SK-N-DZ (cell line): ENCODE measurements at places on chromosomes 3 and 15.

- DNase-seq = no peak
These were observed 19.3 kb upstream of the TMEM42 start for GRCh38 chr3:44842376-44842775.

DNA sequence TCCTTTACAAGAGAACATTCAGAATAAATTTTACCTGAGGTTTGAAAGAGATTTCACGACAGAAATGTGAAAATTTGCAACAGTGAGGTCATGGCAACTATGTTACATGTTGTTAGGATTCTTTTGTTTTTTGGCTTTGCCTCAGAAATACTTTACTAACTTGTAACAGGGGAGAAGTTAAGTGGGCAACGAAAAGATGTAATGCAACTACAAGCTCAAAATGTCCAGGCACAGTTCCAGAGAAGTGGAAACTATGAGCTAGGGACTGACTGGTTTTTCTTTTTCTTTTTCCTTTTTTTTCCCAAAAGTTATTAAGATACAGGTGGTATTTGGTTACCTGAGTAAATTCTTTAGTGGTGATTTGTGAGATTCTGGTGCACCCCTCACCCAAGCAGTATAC lies 111.5 kb upstream of the PPP2R3A start:
- DNase-seq = no peak

- no peak for DNase-seq
These were observed 44.8 kb upstream of the CCDC174 start for GRCh38 chr3:14606669-14607339.

DNA sequence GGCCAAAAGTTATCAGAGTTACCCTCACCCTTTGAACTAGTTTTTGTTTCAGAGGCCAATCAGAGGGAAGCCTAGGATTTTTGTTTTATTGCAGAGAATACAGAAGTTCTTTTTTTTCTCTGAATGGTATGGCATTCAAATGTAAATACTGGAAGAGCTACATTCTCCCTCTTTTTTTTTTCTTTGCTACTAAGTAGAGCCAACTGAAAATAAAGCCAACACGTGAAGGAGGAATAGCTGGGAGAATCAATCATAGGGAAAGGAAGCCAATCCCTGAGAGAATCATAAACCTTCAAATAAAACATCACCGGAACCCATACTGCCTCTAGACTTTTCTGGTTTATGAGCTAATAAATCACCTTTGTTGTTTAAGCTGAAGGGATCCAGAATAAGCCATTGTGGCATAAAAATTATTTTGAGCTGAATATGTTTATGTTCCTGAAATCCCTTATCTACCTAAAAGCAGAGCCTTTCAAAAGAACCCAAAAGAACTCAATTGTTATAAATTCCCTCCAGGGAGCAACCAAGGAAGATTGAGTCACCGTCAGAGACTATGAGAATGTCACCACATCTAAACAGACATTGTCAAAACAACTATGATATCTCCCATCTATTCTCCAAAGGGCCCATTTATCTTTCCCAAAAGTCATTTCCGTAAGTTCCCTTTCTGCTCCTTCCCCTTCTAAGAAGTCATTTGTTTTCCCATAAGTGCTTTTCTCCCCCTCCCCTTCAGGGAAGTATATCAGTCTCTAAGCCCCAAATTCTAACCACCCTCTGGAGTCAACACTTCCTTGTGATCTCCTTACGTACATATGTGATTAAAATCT lies 3.8 kb upstream of the ZNF280D start:
- DNase-seq = no peak

GRCh38 chr3:169002689-169003088 lies 660.8 kb downstream of the MECOM start:
- no peak for DNase-seq

DNA sequence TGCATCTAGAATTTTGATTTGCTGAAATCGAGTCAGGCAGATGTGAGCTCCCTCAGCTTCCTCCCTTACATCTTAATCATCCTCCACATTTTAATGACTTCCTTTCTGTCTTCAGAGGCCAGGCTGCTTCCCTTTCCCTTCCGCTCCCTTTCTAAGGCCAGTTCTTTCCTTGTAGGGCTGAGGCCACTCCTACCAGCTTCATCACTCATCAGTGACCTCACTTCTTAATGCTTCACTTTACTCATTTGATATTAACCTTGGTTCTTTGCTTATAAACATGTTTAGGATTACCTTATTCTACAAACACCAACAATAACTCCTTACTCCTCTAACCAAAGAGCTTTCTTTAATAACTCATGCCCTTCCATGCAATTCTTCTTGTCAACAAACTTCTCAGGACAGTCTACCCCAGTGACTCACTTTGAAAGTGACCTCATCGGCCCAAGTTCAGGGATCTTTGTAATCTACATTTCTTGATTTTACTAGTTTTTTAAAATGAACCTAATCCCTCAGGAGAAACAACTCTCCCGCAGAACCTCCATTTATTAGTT lies 23.9 kb downstream of the ILDR1 start:
- DNase-seq = no peak

DNA sequence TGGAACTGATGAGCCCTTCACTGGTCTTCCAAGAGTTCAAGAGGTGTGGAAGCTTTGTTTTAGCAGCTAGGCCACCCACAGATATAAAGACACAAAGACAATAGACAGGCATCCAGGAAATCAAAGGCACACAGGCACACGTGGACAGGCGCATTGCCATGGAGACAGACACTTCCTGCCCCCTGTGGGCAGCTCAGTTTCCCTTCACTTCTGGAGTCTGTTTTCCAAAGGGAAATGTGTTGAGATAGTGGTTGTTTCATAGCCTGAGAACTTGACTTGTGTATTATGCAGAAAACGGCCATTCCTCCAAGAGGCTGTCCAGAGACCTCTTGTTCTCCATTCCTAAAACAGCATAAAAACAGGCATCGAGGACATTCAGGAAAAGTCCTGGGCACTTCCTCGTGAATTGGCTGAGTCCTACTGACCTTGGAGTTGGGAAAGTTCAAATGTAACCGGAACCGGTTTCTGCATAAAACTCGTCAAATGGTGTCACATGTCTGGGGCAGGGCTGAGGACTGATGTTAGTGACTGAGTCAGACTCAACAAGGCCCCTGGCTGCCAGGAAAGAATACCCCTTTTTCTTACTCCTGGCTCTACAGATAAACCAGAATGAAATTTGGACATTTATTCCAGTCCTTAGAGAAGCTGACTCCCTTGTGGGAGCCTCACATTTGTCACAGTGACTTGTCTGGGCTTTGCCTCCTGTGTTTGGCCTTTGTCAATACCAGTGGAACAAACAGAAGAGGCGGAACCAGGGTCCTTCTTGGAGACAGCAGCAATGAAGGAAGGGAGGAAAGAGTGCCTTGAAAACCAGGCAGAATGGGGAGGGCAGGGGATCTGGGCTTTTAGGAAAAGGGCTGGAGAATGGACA lies 1.3 kb downstream of the ALPK3 start:
- DNase-seq = no peak

GRCh38 chr3:9913601-9914000 lies 3.3 kb upstream of the IL17RC start:
- no peak for DNase-seq

DNA sequence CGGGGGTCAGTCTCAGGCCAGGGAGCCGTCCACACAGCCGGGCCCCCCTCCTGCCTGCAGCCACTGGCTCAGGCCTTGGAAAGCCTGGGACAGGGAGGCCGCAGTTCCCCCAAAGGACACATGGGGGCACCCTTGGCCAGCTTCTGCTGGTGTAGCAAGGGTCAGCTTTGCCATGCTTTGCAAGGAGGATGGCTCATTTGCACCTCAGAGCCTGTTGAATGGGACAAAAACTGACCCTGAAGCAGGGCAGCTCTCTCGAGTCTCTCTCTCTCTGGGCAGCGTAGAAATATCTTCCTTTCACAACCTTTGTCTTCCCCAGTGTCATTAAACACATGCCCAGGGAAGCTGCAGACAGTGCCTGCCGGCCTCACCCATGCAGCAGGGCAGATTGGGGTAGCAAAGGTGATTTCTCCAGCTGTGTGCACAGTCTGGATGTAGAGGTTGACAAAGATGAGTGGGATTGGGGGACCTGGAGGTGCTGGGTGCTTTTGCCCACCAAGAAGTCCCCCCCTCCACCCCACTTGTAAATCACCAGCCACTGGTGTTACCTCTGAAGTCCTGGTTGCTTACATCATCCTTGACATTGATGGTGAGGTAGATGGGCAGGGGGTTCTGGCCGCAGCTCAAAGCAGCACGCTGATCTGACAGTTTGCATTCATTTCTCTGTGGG lies 17.4 kb upstream of the EHD4 start:
- peak; percentile 71 for DNase-seq

DNA sequence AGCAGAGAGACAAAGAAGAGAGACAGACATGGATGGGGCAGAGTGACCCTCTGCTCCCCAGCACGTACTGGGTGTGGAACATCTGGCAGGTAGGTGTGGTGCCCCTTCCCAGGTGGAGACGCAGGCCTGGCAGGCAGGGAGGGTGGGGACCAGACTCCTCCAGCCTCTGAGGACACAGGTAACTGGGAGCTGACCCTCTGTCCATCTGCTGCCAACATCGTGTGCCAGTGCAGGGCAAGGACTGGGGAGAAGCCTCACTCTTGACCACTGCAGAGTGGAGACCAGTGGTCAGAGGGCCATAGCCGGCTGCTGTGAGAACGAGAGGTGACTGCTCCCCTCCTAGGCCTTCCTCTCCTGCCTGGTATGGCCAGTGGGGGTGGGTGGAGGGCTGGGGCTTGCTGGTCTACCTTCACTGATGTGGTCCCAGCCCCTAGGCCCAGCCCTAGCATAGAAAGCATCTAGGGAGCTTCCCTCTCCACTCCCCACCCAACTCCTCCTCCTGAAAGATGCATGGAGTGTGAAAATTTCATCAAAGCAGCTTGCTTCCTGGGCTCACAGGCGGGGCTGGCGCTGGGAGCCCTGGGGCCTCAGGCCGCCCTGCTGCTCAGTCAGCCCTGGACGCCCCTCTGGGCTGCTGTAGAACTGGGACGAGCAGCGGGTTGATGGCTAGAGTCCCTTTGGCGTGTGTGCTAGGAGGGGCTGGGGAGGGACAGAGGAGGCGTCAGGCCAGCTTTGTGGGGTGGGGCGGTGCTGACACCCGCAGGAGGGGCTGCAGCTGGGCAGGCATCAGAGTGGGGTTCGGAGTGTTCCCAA lies 90.3 kb downstream of the PLXNA1 start:
- DNase-seq = no peak

DNA sequence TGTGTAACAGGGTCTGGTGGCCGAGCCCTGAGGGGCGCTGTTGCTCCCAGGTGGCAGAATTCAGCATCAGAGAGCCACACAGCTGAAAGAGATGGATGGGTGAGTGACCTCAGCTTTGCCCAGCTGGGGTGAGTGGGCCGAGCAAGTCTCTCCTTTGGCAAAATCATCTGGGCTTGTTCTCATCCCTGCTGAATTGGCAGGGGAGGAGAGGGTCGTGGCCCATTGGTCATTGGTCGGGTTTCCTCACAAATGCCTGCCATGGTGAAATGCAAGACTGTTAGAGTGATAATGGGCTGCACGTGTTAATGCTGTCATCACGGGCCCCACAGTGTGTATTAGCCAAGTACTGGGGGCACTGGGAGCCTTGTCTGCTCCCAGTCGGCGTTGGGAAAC lies 15.9 kb downstream of the ABHD2 start:
- no peak for DNase-seq

- DNase-seq = no peak
These were observed 13.0 kb upstream of the BTLA start for GRCh38 chr3:112512320-112512719.
